Renal cortical epithelial cell (primary cell): ENCODE measurements at places on chromosomes 6 and 20. TPM values are rescaled to one million over a fixed set of nuclear protein-coding genes. Genes with fewer than 3 reads are reported as not detected.
A peak's percentile ranks its signal among the peaks of the same experiment; 100 is the strongest.

The MEP1A gene
- not detected in 2 replicates for total RNA-seq

The TMC2 gene
- total RNA-seq: not detected in 2 replicates

The DZANK1 gene
- total RNA-seq: 1.2 and 3.3 TPM in 2 replicates

The SLC4A11 gene
- total RNA-seq: 3.1 and 3.8 TPM in 2 replicates

GRCh38 chr6:133644892-133645619, 243.9 kb upstream of the TCF21 start:
- peak; percentile 86 for DNase-seq

The LTB gene
- total RNA-seq: 7.0 and 35.1 TPM in 2 replicates

DNA sequence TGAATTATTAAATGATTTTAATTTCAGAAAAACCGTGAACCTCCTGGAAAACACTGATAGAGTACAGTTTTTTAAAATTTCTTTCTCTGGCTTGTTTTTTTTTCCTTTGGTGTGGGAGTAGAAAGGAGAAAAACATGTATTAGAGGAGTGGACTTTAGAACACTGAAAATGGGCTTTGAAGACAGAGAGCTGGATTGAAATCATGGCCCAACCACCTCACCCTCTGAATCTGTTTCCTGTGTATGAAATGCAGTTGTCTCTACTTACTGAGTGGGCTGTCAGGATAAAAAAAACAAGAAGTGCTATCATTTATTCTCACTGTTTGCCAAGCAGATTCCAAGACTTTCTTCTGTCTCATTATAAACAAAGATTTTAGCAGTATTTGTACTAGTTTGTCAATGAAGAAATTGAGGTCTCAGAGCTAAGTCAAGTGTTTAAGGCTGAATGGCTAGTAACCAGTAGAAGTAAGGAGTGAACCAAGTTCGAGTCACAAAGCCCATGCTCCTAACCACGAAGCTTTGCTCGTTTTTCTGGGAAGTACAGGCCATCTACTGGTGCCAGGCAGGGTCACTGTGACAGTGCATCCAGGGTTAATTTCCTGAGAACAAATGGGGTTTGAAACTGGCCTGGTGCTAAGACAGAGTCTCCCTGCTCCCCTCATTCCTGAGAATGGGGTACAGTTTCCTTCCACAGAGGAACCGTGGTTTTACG, 256.4 kb downstream of the TMEM242 start:
- peak; percentile 28 for DNase-seq

The HLA-DPA1 gene
- total RNA-seq: 7.0 and 9.7 TPM in 2 replicates

The PRSS16 gene
- total RNA-seq: 2.6 and 3.4 TPM in 2 replicates

DNA sequence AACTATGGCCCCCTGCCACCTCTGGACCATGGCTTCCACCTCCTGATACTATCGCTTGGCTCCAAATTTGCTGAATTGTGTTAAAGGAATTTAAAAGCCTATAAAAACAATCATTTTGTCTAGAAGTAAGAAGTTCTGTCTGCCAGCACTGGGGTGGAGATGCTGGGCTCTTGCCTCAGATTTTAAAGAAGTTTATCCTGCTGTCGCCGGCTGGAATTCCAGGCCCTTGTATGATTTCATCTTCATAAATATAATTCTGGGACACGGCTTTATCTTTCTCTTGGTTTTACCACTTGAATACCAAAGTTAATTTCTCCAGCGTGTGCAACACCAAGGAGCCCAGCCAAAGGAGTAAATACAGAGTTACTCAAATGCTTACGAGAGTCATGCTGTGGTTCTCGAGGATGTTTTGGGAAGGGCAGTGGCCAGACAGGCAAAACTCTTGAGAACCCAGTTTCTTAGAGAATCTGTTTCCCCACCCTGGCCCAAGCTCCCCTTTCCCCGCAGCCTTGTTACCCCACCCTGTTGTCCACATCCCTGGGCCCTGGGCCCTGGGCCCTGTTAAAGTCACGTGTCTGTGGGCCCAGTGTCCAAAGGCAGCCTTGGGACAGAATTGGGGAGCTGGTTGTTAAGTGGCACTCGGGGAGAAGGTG, 31.9 kb downstream of the C6orf89 start:
- DNase-seq: no peak

- DNase-seq: no peak
Observed at GRCh38 chr6:133644548-133644891, 244.4 kb upstream of the TCF21 start.

DNA sequence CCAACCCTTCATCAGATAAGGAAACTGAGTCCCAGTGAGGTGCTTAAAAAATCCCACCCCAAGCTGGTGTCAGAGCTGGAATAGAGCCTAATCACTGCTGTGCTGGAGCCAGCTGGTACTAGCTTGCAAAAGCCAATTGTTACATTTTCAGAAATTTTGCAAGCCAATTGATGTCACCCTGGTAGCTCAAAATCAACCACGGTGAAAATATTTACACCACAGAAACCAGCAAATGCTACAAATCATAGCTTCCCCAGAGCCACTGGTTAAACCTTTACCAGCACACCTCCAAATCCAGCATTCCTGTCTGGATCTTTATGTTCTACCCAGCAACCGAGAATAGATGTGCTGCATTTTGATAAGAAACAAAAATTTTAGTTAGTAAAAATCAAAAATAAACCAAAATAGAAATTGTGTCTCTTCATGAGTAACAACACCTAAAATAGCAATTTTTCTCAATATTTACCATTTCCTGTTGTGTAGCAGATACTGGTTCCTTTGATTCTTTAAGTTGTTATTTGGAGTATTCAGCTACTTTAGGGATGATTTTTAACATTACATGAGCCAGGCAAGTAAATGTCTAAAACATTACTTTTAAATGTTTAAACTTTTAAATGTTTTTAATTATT, 7.2 kb upstream of the LCA5 start:
- peak; percentile 94 for DNase-seq

The TIAM2 gene
- total RNA-seq: 9.7 and 10.8 TPM in 2 replicates

The RBM24 gene
- total RNA-seq: 2.4 and 3.1 TPM in 2 replicates

The BCAS1 gene
- total RNA-seq: 0.10 and 0.17 TPM in 2 replicates

DNA sequence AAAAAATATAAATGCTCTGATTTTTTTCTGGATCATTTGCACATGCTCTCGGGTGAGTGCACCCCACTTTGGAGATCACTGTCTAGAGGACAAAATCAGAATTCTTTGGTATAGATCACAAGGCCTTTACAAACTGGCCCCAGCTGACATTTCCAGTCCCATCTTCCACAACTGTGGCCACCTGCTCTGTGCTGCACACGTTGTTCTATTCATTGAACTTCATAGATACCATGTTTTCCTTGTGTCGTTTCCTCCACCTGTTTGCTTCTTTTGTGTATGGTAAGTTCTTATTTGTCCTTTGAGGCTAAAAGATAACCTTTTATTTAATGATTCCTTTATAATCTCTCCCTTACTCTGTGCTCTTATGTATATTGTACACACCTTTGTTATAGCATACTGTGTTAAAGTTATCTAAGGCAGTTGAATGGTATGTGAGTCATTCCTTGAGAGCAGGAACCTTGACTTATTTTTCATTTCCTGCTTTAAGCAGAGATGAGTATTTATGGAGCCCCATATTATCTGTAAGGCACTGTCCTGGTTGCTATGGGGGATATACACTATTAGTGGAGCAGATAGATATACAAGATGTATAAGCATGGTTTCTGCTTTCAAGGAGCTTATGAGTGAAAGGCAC, 12.0 kb upstream of the SLC17A5 start:
- peak; percentile 45 for DNase-seq

- peak; percentile 55 for DNase-seq
Observed at GRCh38 chr6:50829898-50830444, 11.3 kb downstream of the TFAP2B start.

DNA sequence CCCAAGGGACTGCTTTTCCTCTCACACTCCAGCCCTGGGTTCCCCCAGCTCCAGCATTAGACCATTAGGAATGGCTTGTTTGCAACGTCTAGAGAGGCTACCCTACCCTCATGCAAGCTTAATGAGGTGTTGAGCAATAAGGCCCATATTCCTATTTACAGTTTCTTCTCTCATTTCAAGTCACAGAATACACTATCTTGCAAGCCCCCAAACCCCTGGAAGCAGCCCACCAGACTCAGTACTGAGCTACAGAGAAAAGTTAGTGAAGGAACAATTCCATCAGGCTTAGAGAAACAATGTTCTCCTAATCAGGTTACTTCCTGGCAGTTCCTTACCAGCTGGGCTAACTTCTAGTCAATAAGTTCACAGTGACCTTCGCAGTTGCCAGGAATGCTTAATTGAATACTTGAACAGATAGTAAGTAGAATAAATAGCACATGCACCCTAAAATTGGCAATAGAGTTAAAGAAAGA, 606.5 kb upstream of the NOX3 start:
- peak; percentile 1 for DNase-seq

GRCh38 chr6:101876431-101876830, 482.9 kb downstream of the GRIK2 start:
- DNase-seq: no peak

GRCh38 chr20:32792731-32793458, 26.9 kb upstream of the MAPRE1 start:
- no peak for DNase-seq

DNA sequence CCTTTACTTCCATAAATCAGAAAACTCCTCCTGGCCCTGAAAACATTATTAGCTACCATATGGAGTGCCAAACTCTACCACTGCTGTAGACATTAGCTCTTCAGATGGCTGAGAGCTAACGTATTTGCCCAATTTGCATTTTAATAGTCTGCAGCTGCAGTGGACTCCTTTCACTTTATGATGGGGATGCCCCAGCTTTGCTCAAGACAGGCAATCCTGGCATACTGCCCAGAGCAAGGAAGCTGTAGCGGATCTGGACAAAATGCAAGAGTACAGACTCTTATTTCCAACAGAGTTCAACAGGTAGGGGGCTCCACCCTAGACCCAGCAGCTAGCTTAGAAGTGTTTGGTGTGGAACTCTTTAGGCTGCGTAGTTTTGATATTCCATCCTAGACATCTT, 246.7 kb downstream of the FOXC1 start:
- peak; percentile 88 for DNase-seq

DNA sequence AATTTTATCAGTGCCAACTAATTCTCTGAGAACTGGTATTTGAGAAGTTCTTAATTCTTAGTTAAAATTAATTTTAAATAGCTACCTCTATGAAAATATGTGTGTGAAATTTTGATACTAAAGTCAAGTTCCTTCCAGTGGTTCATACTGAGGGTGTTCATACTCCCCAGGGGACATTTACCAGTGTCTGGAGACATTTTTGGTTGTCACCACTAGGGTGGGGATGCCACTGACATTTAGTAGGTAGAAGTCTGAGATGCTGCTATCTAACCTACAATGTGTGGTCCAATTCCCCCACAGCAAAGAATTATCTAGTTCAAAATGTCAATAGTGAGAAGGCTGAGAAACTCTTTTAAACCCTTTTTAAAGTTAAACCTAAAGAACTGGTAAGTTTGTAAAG, 463.8 kb downstream of the ADGRB3 start:
- DNase-seq: no peak

DNA sequence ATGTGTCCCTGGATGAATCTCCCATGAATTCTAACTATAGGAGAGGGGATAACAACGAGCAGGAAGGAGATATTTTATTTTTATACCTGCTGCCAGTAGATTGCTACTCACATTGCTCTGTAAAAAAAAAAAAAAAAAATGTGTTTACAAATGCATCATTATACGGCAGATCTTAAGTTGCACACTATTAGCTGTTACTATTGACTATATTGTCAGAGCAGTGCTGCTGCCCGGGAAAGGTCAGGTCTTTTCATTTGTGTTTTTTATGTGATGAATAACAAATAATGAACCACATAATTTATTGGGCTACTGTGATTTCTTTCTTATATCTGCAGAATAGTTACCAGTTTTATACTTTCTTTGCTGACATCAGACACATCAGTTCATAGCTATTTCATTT, 393.3 kb downstream of the C6orf118 start:
- DNase-seq: no peak

DNA sequence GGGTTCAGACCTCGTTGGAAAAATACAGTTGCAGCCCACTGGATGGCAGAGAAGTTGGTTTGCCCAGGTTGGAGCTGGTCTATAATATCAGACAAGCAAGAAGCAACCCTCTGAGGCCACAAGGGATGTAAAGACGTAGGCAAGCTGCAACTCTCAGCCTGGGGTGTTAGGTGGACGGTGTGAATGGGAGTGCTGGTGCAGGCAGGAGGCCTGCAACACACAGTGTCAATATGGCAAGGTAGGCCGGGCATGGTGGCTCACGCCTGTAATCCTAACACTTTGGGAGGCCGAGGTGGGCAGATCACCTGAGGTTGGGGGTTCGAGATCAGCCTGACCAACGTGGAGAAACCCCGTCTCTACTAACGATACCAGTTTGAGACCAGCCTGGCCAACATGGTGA, 10.5 kb downstream of the VPS16 start:
- DNase-seq: no peak

- DNase-seq: no peak
Observed at GRCh38 chr6:142738035-142738396, 207.0 kb downstream of the HIVEP2 start.

GRCh38 chr6:111871725-111872400, 1.4 kb downstream of the FYN start:
- DNase-seq: no peak

The BPIFA1 gene
- total RNA-seq: not detected in 2 replicates

GRCh38 chr6:164478426-164478825, 831.0 kb downstream of the C6orf118 start:
- no peak for DNase-seq

- DNase-seq: peak; percentile 63
Observed at GRCh38 chr6:5219011-5219691, 41.6 kb downstream of the LYRM4 start.

GRCh38 chr6:22789315-22789714, 219.9 kb downstream of the HDGFL1 start:
- no peak for DNase-seq

- no peak for DNase-seq
Observed at GRCh38 chr6:119289651-119290050, 59.9 kb downstream of the MAN1A1 start.

- no peak for DNase-seq
Observed at GRCh38 chr20:53898556-53898931, 171.8 kb downstream of the BCAS1 start.

DNA sequence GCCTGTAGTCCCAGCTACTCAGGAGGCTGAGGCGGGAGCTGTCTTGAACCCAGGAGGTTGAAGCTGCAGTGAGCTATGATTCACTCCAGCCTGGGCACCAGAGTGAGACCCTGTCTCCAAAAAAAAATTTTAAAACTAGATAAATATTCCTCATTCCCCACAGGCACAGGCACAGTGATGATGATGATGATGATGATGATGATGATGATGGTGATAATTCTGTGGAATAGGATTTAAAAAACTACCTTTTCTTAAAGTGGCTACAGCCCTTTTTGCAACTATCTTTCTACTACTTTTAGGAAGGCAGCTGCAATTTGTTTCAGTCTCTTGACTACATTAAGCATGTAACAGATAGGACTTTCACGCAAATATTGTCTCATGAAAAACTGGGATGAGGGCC, 76.6 kb upstream of the SCAF8 start:
- DNase-seq: no peak

GRCh38 chr6:109235481-109236038, 140.3 kb downstream of the CEP57L1 start:
- no peak for DNase-seq

DNA sequence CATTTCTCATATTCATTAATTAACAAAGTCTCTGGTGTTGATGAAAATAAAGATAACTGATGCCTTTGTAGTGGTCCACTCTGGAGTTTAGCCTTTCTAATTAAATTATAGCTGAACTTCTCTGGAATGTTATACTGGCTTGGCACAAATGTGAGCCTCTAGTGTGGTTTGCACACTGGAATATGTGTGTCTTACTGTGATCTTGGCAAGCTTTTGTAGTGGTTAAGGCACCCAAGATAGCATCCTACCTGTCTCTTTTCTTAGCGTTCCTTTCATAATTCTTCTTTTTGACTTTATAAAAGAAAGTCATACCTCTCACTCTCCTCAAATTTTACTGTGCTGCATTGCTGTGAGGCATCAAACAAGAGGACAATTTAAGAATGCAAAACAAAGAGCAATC, 107.4 kb downstream of the UTRN start:
- DNase-seq: no peak
